ENCODE measurements at places on chromosomes 16 and 17.

DNA sequence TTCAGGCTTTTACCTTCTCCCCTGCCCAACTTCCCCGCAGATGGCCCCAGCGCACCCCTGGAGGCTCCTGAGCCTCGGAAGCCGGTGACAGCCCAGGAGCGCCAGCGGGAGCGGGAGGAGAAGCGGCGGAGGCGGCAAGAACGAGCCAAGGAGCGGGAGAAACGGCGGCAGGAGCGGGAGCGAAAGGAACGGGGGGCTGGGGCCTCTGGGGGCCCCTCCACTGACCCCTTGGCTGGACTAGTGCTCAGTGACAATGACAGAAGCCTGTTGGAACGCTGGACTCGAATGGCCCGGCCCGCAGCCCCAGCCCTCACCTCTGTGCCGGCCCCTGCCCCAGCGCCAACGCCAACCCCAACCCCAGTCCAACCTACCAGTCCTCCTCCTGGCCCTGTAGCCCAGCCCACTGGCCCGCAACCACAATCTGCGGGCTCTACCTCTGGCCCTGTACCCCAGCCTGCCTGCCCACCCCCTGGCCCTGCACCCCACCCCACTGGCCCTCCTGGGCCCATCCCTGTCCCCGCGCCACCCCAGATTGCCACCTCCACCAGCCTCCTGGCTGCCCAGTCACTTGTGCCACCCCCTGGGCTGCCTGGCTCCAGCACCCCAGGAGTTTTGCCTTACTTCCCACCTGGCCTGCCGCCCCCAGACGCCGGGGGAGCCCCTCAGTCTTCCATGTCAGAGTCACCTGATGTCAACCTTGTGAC lies 3.6 kb downstream of the MAPK7 start:
- no peak for DNase-seq

DNA sequence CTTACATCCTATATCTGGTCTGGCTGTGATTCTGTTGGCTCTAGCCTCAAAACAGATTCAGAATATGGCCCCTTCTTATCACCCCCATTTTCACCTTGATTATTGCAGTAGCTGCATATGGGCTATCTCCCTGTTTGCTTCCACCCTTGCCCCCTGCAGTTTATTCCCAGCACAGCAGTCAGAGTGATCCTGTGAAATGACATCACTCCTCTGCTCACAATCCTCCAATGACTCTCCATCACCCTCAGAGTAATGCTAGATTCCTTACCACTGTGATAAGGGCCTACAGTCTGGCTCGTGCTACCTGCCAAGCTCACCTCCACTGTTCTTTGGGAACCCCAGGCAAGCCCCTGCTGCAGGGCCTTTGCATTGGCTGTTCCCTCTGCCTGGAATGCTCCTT lies 92.5 kb downstream of the ASIC2 start:
- peak; percentile 7 for DNase-seq

- DNase-seq: no peak
Measured at GRCh38 chr17:50354776-50355175, 8.8 kb downstream of the XYLT2 start.

DNA sequence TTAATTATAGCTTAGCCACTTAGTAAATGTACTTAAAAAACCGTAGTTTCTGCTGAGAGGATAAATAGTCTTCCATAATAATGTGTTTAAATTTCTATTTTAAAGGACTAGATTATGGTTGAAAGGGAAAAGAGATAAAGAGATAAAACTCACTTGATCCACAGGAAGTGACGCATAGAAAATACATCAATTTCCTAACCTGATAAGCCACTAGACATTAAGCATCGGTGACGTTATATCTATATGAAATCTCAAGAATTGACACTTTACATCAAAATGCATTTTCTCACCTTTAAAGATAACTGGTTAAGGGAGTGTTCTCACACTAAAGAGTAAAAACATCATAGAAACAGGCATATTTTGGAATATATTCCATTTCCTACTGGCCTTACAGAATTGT lies 5.8 kb downstream of the FBXO47 start:
- DNase-seq: no peak

DNA sequence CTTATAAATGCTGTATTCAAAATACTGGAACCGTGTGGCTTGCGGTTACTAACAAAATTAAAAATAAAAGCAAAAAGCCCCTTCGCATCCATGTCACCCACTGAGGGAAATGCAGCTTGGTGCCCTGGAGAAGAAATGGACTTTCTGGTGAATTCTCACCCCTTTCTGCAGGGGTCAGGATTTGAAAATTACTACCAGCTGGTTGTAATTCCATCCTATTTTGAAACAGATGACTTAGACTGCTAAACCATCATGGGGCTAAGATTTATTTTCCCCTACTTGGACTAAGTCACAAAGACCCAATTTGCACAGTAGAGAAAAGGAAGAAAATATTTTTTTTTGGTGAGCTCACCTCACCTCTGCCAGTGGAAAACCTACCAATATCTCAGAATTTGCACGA lies 111.4 kb upstream of the MYOCD start:
- no peak for DNase-seq

Measured in SJCRH30 (cell line).